GM23248 (cell line): ENCODE measurements at places on chromosomes 12 and 14.
A peak's percentile ranks its signal among the peaks of the same experiment; 100 is the strongest.

DNA sequence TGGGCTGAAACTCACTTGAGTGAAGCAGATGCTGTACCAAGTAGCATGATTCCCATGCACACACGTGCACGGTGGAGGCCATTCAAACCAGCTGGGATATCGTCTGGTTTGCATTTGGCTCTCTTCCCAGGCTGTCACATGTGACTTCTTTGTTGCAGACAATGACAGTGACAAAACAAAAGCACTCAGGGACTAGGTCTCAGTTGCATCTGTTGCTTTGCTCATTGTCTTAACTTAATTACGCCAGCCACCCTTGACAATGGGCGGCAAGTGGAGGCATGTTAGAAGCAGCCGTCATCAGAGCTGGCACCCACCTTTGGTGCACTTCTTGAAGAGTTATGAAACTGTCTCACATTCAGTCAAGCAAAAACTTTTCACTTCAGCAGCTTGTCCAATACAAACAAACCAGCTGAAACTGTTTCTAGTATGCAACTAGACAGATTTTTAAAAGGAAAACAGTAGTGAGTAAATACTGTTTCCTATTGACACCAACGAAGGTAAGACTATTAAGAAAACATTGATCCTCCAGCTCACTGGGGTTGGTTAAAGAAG lies 74.3 kb downstream of the IGF1 start:
- DNase-seq = peak; percentile 6

DNA sequence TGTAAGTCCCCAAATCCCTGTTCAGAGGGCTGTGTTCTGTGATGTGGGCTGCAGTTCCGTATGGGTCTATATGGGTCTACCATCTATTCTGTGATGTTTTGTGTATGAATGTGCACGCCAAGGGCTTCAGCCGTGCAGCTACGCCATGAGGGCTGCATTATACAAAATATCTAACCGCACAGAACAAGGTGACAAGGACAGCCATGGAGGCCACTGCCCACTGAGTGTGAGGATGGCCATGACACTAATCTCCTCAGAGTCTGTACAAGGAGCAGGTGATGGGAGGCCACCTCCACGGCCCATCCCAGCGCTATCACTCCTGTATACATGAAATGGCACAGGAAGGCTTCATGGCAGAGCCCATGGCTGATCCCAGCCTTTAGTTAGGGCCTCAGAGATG lies 102.0 kb downstream of the DICER1 start:
- no peak for DNase-seq

DNA sequence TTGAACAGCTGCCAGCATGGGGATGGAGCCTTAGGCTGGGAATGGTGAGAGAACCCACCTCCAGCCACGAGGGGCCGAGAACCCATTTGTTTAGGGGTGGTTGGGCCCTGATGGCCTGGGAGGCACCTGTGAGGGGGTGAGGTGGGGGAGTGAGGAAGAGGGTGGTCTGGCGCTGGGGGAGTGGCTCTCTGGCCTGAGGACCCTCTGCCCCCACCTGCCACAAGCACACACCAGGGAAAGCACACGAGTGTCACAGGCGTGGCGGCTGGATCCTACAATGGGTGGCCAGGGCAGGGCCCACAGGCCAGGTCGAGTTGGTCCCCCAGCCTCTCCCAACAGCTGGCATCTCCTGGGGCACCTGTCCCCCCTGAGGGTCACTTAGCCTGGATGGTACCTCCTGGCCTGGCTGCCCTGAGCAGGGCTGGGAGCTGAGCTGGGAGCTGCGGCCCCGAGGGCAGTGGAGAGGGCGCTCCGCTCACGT lies 340.5 kb downstream of the TMEM121 start:
- DNase-seq = no peak

DNA sequence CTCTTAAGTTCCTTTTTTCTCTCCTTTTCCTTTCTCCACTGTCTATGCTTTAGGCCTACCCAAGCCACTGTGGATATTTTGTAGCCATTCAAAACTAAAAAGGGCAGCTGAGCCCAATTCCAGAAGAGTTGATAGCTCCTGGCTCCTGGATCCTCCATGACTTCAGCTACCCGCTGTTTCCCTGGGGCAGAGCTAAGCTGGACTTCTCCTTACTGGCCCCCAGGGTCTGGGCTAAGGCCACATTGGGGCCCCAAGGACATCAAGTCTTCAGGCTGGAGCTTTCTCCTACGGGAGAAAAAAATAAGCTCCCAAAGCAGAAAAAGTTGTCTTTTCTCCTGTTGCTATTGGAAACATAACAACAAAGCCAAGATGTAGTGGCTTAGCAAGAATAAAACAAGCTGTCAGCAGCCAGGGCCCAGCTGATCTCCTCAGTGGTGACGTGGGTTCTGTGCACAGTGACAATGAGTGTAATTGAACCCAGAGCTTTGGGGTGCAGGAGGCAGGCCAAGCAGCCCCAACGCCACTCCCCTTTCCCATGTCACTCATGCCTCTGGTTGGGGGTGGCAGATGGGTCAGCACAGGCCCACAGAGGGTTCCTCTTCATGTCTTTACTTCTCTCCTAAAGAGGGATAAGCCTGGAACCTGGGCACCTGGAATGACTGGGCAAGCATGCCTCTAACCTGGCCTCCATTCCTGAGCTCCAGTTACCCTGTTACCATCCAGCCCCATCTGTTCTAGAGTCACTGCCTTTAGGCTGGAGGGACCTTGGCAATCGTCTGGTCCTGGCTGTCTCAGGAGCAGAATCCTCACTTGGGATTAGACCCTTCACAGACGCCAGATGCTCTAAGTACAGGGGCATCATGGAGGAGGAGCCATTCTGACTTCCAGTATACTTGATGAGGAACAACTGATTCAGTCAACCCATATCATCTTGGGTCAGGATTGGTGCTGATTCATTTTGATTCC lies 171.2 kb downstream of the ZFP36L1 start:
- DNase-seq = peak; percentile 83

DNA sequence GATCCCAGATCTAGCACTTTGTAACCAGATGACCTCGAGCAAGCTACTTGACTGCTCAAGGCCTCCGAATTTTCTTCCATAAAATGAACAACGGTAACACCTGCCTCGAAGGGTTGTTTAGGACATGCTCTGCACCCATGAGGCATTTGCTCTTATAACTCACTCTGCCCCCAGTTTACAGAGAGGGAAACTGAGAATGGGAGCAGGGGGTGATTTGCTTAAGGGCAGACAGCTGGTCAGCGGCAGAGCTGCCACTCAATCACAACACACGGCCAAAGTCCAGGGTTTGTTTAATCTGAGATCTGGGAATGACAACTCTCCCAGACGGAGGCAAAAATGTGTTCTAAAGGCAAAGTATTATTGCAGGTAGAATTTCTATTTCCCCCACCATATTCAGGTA lies 156.3 kb downstream of the RIMBP2 start:
- DNase-seq = no peak

DNA sequence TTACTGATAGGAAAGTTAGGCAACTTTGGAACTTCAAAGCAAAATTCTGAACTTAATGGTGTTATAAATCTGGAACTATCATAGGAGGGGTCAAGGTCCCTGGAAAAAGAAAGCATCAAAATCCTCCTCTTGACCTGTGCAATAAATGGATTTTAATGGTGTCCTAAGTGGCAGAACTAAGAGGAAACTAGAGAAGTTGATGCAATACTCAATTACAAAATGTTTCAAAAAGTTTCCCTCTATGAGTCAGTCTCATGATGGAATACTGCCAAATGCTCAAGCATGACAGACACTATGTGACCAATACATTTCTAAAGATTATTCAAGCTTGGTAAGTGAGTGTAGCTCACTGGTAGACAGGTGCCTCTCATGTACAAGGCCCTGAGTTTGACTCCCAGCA lies 47.7 kb upstream of the ERGIC2 start:
- DNase-seq = peak; percentile 75

DNA sequence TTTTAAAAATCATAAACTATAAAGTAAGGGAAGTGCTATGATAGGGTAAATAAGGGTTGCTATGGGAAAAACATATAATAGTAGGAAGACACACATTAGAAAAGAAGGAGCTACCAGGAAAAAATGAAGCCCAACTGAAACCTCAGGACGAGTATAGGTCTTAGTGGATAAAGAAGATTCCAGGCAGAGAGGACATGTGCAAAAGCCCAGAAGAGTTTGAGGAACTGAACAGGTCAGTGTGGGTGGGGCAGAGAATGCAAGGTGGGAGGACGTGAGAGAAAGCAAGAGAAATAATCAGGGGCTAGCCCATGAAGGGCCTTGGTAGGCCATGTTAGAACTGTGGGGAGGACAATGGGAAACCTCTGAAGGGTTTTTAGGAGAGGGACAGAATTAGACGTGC lies 109.5 kb downstream of the DENND5B start:
- DNase-seq = no peak
